ENCODE measurements at places on chromosomes 11 and 22. TPM values are rescaled to one million over a fixed set of nuclear protein-coding genes. Genes with fewer than 3 reads are reported as not detected.

THY1 gene
- 4.6 TPM for total RNA-seq

C22orf42 gene
- not detected for total RNA-seq

TREH gene
- total RNA-seq, result not detected

RHOD gene
- total RNA-seq, result 88.4 TPM

PLA2G6 gene
- total RNA-seq, result 46.0 TPM

DNA sequence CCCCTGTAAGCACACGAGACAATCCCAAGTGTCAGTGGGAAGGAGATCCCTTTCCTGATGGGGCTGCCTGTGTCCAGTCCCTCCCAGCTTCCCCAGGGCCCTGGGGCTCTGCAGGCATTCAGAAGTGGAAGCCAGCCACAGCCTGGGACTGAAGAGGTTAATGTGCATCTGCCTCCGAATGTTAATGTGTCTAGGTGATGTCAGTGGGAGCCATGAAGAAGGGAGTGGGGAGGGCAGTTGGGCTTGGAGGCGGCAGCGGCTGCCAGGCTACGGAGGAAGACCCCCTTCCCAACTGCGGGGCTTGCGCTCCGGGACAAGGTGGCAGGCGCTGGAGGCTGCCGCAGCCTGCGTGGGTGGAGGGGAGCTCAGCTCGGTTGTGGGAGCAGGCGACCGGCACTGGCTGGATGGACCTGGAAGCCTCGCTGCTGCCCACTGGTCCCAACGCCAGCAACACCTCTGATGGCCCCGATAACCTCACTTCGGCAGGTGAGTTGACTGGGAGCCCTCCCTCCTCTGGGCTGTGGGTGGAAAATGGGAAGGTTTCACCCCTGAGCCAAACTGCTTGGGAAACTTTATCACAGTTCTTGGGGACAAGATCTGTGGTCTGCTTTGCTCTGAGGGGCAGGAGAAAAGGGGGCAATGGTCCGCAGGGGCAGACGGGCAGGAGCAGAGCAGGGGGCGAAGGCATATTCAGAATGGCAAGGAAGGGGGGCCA lies at the start of gene MCHR1:
TSS of gene MCHR1 (plus strand) at position 236 of the 715 bp plus-strand sequence. CDS start at position 405, 169 bp downstream.
- no peak for DNase-seq

DNA sequence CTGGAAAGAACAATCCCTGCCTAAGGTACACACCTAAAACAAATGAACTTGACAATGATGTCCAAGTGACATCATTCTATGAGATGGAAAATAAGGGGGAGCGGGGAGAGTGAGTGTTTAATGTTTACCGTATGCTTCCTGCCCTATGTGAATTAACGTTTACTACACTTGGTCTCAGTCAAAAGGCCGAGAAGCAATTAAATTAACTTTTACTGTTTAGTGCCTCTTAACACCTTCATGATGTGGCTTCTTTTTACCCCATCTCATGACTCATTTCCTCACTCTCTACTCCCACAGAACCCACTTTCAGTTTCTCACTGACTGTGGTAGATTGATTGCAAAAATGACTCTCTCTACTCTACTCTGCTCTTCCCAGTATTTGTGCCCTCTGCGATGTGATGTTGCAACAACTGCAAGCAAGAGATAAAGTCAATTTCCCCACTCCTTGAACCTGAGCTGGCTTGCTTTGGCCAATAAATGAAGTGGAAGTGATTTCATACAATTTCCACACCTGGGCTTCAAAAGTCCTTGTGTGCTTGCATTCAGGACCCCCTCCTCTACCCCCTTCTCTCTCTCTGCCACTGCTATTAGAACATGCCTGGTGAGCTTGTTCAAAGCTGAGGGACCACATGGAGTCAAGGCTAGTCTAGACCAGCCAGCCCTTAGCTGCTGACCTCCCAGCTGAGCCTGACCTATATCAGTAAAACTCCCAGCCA lies 11.6 kb upstream of the ALKBH3 start:
- DNase-seq, result no peak

GRCh38 chr22:24303007-24303406 lies 32.4 kb downstream of the SPECC1L start:
- DNase-seq, result no peak

GRCh38 chr22:26529345-26529744 lies 17.1 kb upstream of the TFIP11 start:
- no peak for DNase-seq

GRCh38 chr11:101470419-101470818 lies 113.4 kb downstream of the TRPC6 start:
- DNase-seq, result no peak
